Astrocyte of the cerebellum (primary cell): ENCODE measurements at places on chromosomes 2 and 18.

DNA sequence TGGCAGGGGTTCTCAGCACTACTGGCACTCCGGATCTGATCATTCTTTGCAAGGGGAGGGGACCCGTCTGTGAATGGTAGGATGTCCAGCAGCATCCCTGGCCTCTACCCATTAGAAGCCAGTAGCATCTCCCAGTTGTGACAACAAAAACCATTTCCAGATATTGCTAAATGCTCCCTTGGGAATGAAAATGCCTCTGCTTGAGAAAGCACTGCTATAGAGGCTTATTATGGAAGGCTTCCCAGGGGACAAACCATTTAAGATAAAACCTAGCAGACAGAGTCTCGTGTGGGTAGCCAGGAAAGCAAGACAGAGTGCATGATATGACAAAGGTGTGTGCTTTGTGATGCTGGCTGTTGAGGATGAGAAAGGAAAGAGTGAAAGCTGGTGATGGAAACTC is 273.7 kb downstream of the TMX3 start:
- no peak for DNase-seq

DNA sequence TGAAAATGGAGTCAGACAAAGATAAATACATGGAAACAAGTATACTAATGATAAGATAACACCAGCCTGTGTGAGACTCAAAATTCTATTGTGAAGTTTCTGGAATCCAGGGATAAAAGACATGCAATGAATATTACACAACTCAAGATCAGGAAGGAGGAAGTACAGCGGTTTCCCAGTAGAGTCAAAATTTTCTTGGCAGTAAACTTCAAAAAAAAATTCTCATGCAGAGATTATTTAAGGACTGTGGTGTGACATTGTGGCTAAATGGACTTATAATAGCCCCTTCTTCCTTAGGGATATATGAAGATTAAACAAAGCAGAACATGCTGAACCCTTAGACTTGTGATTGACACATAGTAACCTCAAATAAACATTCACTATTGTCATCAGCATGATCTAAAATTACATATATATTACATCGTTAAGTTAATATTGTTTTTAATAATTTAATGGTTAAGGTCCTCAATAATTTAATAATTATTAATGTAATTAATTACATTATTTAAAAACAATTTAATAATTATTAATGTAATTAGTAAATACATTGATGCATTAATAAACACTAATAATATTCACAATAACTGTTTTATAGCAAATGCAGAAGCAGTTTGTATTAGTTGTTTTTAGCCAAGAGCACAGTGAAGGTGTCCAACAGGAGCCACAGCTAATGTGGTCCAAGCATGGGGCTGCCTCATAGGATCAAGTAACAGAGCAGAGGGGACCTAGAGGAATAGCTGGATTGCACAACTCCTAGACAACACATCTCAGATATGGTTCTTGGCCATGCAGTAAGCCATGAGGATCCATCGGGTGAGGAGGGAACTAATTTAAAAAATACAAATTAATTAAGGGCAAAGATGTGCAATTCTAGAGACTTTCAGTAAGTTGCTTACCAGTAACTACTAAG is 77.3 kb downstream of the POLE4 start:
- no peak for DNase-seq

GRCh38 chr18:10476338-10476791 is 21.9 kb downstream of the APCDD1 start:
- peak; percentile 93 for DNase-seq

DNA sequence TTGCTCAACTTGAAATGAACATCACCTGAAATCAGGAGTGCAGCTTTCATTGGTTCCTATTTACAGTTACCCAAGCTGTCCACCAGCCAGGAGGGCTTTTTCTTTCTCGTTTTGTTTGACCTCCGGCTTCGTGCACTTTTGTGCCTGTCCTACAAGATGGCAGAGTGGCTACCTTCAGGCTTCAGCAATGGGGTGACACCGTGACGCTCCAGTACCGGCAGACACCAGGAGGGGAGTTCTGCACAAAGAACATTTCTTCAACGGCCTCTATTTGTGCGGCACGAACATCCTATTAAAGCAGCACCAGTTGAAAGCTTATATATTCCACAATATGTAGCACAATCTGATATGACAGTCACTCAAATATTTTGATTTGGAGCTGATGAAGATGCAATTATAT is 18.3 kb downstream of the RNASEH1 start:
- DNase-seq, result no peak

- no peak for DNase-seq
Measured at GRCh38 chr18:49640741-49641140, 78.9 kb downstream of the LIPG start.
